ENCODE measurements at places on chromosomes 6 and 20. TPM values are rescaled to one million over a fixed set of nuclear protein-coding genes. Genes with fewer than 3 reads are reported as not detected.

SEMG1 gene
- total RNA-seq = not detected

MCHR2 gene
- not detected for total RNA-seq

OSER1 gene
- 28.0 TPM for total RNA-seq

ADGB gene
- total RNA-seq = not detected

PAK5 gene
- 0.25 TPM for total RNA-seq

POM121L2 gene
- not detected for total RNA-seq

MYCT1 gene
- total RNA-seq = 8.3 TPM

CDH26 gene
- total RNA-seq = 6.6 TPM

All from vagina (tissue), 2 donors.